ENCODE measurements at places on chromosomes 2 and 18.

- no peak for DNase-seq
Observed at GRCh38 chr18:35782926-35783325, 189.6 kb upstream of the RMP24 start.

DNA sequence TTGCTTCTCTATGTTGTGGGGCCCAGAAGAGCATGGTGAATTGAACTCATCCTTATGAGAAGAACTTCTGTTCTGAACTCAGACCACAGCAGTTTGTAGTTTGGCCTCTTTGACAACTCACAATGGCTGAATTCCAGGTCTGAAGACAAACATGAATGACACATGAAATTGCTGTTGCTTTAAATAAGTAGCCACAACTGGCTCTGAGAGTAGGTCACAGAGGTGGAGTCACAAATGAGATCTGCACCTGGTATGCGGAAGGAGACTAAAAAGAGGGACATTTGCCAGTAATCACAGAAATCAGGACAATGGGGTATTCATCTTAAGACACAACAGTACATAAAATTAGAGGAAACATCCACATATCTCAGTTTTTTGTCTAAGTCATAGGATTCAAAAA is 290.3 kb upstream of the MMADHC start:
- no peak for DNase-seq

GRCh38 chr2:20675701-20676352 is 8.9 kb downstream of the GDF7 start:
- DNase-seq = no peak

DNA sequence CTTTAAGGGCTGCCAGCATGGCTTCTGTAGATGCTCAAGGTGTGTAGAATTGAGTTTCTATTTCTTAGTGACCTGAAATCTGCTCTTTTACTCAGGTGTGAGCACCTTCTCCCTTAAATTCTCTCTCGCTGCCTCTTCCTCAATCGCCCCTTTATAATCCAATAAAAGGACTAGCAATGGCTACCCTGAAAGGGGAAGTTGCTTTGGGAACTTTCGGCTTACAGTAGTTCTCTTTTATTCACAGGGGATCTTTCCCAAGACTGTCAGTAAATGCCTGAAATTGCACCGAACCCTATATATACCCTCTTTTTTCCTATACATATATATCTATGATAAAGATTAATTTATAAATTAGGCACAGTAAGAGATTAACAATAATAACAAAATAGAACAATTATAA is 121.8 kb downstream of the ACTR3 start:
- no peak for DNase-seq

DNA sequence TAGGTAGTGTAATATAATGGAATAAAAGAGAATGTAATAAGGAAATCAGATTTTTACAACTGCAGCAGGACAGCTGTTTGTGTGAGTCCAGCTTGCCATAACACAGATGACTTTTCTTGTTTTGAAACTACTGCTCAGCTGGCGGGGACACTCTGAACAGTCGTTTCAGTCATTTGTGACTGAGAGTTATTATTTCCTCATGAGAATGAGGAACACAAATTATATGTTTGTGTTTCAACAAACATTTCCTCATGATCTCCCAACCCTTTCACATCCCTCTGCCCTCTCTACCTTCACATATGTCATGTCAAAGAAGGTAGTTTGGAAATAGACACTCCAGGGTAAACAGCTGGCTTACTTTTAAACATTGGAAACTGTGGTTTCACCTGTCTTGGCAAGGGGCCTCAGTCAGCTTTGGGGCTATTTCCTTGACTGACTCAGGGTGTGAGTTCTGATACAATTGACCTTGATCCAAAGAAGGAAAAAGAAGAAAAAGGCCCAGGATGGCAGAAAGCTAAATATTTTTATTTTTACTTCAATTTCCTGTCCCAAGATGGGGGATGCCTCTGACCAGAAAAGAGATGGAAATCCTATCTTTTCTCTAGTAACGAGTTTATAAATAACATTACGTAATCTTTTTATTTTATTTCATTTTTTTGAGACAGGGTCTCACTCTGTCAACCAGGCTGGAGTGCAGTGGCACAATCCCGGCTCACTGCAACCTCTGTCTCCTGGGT is 593 bp downstream of the SP140L start:
- DNase-seq = no peak

DNA sequence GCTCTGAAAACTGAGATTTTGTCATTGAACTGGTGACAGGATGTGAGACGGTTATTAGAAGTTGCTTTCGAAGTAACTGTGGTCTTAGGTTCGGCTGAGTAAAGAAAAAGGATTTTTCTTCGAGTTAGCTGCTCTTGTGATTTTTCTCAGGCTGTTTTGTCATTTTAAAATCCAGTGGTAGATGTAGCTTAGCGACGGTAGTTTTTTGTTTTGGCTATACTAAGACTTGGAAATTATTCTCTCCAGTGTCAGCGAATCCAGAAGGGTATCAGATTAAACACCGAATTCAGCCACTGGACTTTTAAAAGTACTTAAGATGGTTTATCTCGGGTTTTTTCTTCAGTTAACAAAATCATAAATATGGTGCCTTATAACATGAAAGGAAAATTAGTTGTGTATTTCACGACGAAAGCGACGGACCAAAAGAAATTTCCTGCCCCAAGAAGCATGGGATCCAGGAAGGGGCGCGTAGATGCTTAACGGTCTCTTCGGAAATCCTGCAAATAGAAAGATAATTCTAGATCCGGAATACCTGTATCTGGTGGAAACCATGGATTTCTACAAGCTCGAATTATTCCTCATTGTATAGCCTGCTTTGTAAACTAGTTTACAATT is 1.2 kb downstream of the SFT2D3 start:
- DNase-seq = no peak

GRCh38 chr18:33304277-33304676 is 136.2 kb downstream of the CCDC178 start:
- DNase-seq = no peak

GRCh38 chr2:241308832-241309500 is 6.5 kb downstream of the HDLBP start:
- no peak for DNase-seq

- DNase-seq = no peak
Observed at GRCh38 chr2:75799859-75800258, 89.1 kb upstream of the GCFC2 start.

DNA sequence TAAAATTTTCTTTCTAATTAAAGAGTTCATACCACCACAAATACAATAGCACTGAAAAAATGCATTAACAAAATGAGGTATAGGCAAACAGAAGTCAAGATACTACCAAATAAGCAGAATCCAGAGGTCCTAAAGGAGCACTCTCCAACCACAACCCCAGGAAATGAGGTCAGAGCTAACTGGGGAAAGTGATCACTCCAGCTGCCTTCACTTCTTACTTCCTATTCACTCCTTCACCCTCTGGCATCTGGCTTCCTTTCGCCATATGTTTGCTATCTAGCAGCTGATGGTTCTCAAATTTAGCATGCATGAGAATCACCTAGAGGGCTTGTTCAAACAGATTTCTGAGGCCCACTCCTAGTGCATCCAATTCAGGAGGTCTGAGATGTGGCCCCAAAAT is 212.6 kb upstream of the ACVR2A start:
- no peak for DNase-seq

DNA sequence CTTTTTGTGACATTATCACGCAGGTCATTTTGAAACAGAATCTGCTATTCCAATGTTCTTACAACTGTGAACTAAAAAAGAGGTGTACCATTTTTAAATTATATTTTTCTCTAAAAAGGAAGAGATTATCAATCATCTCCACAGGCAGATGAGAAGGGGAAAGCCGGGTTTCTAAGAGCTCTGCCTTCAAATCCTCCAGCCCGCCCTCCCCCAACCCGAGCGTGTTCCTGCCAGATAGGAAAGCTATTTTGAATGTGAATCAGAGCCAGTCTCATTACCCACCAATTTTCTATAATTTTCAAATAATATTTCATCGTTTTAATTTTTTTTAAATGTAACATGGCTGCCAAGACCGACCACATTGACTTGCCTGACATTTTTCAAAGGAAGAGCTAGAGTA is 65.9 kb downstream of the KCNF1 start:
- DNase-seq = no peak

GRCh38 chr2:49954059-49954458 is 799.7 kb upstream of the FSHR start:
- DNase-seq = no peak

DNA sequence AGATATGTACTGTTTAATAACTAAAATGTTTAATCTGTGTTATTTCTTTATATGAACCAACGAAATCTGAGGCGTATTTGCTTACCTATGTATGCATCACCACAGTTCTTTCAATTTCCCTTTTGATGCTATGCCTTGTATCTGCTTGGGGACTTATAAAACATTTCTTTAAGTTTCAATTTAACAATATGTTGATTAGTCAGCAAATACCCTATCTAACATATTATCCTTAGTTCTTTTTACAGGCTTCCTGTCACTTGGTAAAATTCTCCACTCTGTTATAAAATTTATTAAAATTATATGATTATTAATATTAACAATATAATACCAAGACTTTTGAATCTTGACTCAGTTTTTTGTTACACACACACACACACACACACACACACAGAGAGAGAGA is 174.3 kb downstream of the CPS1 start:
- DNase-seq = no peak

DNA sequence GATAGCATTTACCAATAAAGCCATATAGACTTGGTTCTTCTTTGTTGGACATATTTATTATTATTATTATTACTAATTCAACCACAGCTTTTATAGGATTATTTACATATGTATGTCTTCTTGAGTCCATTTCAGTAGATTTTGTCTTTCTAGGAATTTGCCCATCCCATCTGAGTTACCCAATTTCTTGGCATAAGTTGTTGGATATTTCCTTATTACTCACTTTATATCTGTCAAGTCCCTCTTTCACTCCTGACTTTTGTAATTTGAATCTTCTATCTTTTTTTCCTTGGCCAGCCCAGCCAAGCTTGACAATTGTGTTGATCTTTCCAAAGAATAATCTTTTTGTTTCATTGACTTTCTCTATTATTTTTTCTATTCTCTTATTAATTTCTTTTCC is 543.7 kb downstream of the SUCLG1 start:
- no peak for DNase-seq

GRCh38 chr2:199336546-199336945 is 121.2 kb downstream of the SATB2 start:
- no peak for DNase-seq

All from activated CD4-positive, alpha-beta T cell treated with anti-CD3 and anti-CD28 coated beads, Interleukin-2, amount 50 U/mL, for 48 hours (primary cell).